ENCODE measurements at places on chromosomes 5 and 9.

- DNase-seq: no peak
These were observed 28.3 kb downstream of the CCDC69 start for GRCh38 chr5:151195622-151196021.

DNA sequence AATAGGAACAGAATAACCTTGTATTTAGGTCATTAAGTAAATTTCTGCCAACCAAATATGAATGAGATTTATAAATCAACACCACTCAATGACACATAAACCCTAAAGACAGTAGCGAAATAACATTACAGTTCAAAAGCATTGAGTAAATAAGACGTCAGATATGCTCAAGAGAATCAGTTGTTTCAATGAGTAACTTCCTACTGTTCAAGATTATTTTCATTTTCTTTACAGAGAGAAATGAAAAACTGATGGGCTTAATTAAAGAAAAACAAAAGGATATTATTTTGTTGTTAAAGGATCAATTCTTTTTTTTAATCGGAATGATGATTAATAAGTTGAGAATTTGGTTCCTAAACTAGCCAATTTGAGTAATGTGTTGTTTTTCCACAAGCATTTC is 150.1 kb downstream of the BNC2 start:
- no peak for DNase-seq

DNA sequence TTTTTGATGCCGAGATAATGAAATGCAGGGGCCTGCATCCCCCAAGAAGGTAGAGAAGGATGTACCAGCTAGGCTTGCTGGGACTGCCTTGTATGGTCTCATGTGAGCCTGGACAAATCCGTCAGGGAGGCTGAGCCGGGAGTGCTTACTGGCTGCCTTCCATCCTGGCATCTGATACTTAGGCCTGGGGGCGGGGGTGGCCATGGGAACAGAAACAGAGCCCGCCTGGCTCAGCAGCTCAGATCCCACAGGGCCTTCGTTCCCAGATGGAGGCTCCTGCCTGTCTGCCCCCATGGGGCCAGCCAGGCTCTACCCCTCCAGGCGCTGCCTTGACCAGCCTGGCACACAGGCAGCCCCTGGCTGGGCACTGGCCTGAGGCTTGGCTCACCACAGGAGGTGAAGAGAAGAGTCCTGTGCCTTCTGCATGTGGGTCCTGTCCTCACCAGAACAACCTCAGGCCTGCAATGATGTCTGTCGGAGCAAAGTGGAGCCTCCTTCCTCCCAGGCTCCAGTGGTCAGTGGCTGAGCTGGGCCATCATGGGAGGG is 10.5 kb upstream of the SPATA31E1 start:
- no peak for DNase-seq

GRCh38 chr9:76463211-76463610 is 4.2 kb downstream of the GCNT1 start:
- DNase-seq: no peak
